Ascending aorta (tissue), 2 donors: ENCODE measurements at places on chromosomes 7 and 10.

GRCh38 chr10:31644931-31645633 lies 283.5 kb downstream of the ARHGAP12 start:
- no peak for DNase-seq
- H3K4me3 ChIP-seq = no peak overlapping the region
- no peaks in the 10 kb centered on the region for H3K36me3 ChIP-seq
- no peaks in the 10 kb centered on the region for H3K27me3 ChIP-seq
- H3K27ac ChIP-seq = no peak overlapping the region

GRCh38 chr7:36171503-36171902 lies 18.4 kb downstream of the EEPD1 start:
- no peaks in the 10 kb centered on the region for H3K27me3 ChIP-seq
- no peak for DNase-seq
- no peak overlapping the region for H3K4me3 ChIP-seq
- no peak overlapping the region for H3K27ac ChIP-seq
- H3K4me1 ChIP-seq = peaks cover 5% of the 10 kb centered on the region

GRCh38 chr7:3575753-3576531 lies 274.9 kb downstream of the SDK1 start:
- H3K27ac ChIP-seq = no peak overlapping the region
- no peaks in the 10 kb centered on the region for H3K27me3 ChIP-seq
- no peaks in the 10 kb centered on the region for H3K36me3 ChIP-seq

DNA sequence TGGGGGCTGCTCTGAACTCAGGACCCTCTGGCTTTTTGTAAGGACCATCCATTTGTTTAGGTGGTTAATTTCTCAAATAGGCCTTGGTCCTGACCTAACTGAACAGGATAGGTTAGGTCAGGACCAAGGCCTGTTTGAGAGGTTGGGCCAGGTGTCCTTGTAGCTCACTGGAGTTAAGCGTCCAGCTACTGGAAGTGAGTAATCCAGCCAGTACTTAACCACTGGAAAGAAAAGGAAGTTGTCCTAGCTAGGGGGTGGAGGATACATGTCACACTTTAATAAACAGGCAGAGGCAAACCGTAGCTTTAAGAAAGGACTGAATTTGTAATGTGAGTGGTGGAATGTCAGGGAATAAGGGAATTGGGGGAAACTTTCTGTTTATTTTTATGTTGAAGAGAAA lies 96.0 kb downstream of the GPR85 start:
- H3K27ac ChIP-seq = no peak overlapping the region
- no peaks in the 10 kb centered on the region for H3K36me3 ChIP-seq
- no peaks in the 10 kb centered on the region for H3K4me1 ChIP-seq

- H3K27me3 ChIP-seq = no peaks in the 10 kb centered on the region
- no peaks in the 10 kb centered on the region for H3K36me3 ChIP-seq
Observed at GRCh38 chr10:71074176-71074755, 138.1 kb upstream of the UNC5B start.

DNA sequence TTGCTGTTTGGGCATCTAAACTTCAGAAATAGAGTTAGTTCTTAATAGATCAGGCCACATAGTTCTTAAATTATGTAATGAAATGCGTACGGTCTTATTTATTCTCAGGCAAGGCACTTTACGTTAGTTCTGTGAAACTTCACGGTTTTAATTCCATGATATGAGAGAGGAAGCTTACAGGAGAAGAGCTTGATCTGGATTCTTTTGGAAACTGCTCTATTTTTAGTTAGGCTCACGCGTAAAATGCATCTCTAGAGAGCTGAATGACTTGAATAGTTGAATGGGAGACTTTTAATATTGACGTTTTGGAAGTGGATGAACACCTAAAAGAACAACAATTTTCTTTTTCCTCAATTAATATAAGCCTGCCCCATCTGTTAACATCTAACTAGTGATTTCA lies 71.1 kb downstream of the PRKG1 start:
- peak overlapping the region; percentile 13 for H3K4me3 ChIP-seq
- no peaks in the 10 kb centered on the region for H3K27me3 ChIP-seq
- no peak for DNase-seq

DNA sequence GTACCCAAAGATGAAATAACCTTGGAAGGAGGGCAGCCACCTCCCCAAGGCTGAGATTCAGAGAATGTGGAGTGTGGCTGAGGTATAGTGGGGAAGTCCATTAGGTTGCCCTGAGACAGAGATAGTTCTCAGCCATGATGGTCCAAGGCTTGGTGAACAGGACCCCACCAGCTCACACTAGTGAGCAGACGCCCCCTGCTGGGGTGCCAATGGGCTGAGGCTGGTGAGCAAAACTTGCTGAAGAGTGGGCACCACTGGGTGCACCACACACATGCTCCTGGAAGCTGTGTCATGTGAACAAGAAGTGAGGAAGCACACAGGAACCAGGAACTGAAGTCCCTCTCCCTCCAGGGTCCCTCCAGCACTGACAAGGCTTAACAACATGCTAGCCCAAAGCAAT lies 8.9 kb downstream of the FBXL13 start:
- no peaks in the 10 kb centered on the region for H3K36me3 ChIP-seq
- no peak overlapping the region for H3K4me3 ChIP-seq
- no peak for DNase-seq
- no peak overlapping the region for H3K27ac ChIP-seq

- H3K4me1 ChIP-seq = peaks cover 12% of the 10 kb centered on the region
- DNase-seq = no peak
- no peak overlapping the region for H3K27ac ChIP-seq
- no peak overlapping the region for H3K4me3 ChIP-seq
- no peaks in the 10 kb centered on the region for H3K27me3 ChIP-seq
- H3K36me3 ChIP-seq = no peaks in the 10 kb centered on the region
Observed at GRCh38 chr10:43417950-43418768, 9.2 kb upstream of the HNRNPF start.

- H3K36me3 ChIP-seq = no peaks in the 10 kb centered on the region
- no peak overlapping the region for H3K27ac ChIP-seq
- H3K4me1 ChIP-seq = no peaks in the 10 kb centered on the region
- no peak for DNase-seq
- no peak overlapping the region for H3K4me3 ChIP-seq
- H3K27me3 ChIP-seq = no peaks in the 10 kb centered on the region
Observed at GRCh38 chr10:130498934-130499333, 362.7 kb downstream of the GLRX3 start.

DNA sequence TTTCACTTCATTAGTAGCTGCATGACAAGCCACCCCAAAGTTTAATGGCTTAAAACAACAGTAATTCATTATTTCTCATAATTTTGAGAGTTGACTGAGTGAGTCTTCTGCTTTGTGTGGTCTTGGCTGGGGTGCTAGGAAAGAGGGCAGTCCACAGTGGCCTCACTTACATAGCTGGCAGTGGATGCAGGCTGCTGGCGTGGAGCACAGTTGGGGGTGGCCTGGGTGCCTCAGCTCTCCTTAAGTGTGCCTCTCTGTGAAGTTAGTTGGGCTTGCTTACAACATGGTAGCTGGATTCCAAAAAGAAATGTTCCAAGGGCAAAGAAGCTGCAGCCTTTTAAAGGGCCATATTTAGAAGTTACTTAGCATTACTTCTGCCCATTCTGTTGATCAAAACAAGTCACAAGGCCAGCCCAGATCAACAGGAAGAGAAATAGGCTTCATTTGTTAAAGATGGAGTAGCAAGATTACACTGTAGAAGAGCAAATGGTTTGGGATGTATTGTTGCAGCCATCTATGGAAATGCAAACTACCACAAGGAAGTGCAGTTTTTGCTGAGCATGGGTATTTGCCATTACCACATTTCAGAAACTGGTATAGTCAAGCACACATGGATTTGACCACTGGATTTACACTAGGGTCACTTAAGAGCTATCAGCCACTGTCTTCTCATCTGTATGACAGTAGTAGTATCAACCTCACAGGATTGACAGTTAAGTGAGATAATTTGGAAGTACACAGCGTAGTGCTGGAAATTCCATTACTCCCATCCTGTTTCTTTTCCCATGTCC lies 33.6 kb downstream of the ZEB1 start:
- H3K36me3 ChIP-seq = no peaks in the 10 kb centered on the region
- peak overlapping the region; percentile 0 for H3K4me3 ChIP-seq
- DNase-seq = no peak
- no peak overlapping the region for H3K27ac ChIP-seq
- peaks cover 2% of the 10 kb centered on the region for H3K4me1 ChIP-seq

GRCh38 chr10:6348096-6348874 lies 145.6 kb downstream of the PFKFB3 start:
- H3K4me1 ChIP-seq = no peaks in the 10 kb centered on the region
- no peaks in the 10 kb centered on the region for H3K36me3 ChIP-seq
- peak; percentile 74 for DNase-seq
- no peak overlapping the region for H3K4me3 ChIP-seq

DNA sequence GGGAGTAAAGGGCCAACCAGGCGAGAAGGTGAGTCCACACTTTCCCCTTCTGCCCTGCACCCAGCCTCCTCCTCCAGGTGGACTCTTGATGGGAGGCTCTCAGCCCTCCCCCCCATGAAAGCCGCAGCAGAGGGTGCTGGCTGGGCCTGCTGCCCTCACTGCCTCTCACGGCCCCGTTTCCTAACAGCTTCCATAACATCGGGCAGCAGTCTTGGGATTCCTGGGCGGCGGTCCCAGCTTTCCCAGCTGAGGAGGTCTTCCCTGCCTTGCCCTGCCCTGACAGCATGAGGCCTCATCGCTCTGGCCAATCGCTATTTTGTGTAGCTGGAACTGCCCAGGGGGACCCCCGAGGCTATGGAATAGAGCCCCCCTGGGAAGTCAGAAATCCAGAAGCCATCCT lies 76.3 kb downstream of the COL13A1 start:
- no peaks in the 10 kb centered on the region for H3K4me1 ChIP-seq
- no peak overlapping the region for H3K27ac ChIP-seq
- no peaks in the 10 kb centered on the region for H3K36me3 ChIP-seq

DNA sequence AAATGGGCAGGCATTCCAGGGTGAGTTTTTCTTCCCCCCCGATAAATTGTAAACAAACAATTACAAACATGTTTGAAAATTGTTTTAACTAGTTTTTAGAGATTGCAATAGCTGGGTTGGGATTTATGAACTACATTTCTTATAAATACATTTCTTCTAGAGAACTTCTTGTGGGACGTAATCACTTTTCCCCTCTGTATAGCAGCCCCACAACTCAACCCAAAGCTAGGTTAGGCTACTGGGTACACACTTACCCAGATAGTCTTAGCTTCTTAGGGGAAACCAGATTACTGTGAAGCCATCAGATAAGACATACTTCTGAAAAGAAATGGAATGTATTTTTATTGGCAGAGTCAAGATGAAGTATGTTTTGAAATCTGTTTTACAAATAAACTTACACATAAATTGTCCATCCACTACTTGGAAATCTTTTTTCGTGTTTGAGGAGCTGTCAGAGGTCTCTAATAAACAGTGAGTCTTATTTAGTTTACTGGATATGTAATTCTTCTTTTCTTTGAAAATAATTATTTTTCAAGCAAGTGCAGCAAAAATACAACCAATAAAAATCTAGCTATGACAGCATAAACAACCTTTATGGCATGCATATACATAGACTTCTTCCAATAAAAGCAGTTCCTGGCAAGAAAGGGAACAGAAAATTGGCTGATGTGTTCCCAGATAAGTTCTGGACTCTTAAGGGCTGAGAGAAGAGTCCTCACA lies 8.0 kb upstream of the GLRX3 start:
- DNase-seq = no peak
- no peak overlapping the region for H3K27ac ChIP-seq
- no peaks in the 10 kb centered on the region for H3K27me3 ChIP-seq
- no peak overlapping the region for H3K4me3 ChIP-seq

DNA sequence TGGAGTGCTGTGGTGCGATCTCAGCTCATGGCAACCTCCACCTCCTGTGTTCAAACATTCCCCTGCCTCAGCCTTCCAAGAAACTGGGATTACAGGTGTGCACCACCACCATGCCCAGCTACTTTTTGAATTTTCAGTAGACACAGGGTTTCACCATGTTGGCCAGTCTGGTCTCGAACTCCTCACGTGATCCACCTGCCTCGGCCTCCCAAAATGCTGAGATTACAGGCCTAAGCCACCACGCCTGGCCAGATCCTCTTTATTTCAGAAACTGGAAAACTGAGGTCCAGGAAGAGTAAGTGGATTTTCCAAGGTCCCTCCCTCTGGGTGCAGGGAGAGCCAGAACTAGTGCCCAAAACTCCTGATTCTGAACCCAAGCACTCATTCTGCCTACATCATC lies 413.1 kb upstream of the AUTS2 start:
- no peak overlapping the region for H3K27ac ChIP-seq
- no peak for DNase-seq
- no peak overlapping the region for H3K4me3 ChIP-seq
- no peaks in the 10 kb centered on the region for H3K36me3 ChIP-seq

GRCh38 chr7:9945131-9945530 lies 1028.5 kb upstream of the PHF14 start:
- no peaks in the 10 kb centered on the region for H3K27me3 ChIP-seq
- no peaks in the 10 kb centered on the region for H3K4me1 ChIP-seq
- no peaks in the 10 kb centered on the region for H3K36me3 ChIP-seq
- H3K4me3 ChIP-seq = no peak overlapping the region
- no peak overlapping the region for H3K27ac ChIP-seq
